ENCODE measurements at places on chromosomes 5 and 9.

GRCh38 chr9:83623679-83624076 lies 735 bp downstream of the IDNK start:
- DNase-seq, result no peak

- DNase-seq, result no peak
Observed at GRCh38 chr5:158058208-158059120, 199.5 kb upstream of the CLINT1 start.

DNA sequence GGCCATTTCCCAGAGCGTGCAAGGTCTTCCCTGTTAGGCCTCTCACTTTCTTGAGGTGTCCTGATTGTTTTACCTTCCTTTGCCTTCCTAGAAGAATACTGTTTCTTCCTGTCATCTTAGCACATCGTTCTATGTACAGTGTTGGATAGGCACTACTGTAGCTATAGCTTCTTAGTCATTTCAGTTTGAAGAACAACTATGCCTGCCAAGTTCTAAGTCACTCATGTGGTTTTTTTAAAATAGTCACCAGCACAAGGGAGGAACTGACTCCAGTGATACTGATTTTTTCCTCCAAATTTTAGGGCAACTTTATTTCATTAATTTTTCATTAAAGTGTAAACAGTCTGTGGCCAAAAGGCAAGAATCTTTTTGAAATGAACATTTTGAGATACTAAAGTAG lies 122.4 kb upstream of the NR5A1 start:
- no peak for DNase-seq

- DNase-seq, result no peak
Observed at GRCh38 chr5:141602606-141603005, 16.2 kb downstream of the DIAPH1 start.

DNA sequence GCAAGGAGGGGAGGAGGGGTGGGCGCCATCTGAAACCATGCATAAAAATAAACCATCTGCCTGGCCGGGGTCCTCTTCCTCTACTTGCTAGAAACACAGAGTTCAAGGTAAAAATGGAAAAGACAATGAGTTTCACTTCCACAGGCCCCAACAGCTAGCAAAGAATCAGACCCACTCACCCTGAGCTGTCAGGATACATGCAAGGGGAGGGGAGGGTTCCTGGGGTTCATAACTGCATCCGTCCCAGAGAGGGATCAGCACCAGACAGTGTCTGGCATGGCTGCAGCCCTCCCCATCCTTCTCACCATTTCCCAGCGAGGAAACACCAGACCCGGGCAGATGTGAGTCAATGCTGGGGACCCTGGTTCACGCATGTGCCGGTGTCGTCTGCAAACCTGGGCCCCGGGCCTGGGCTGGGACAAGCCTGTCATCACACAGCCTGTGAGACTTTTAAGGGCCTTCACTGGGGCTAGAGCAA lies 55.4 kb downstream of the SEMA4D start:
- DNase-seq, result no peak

- no peak for DNase-seq
Observed at GRCh38 chr5:34756781-34757624, 82.0 kb upstream of the TTC23L start.

DNA sequence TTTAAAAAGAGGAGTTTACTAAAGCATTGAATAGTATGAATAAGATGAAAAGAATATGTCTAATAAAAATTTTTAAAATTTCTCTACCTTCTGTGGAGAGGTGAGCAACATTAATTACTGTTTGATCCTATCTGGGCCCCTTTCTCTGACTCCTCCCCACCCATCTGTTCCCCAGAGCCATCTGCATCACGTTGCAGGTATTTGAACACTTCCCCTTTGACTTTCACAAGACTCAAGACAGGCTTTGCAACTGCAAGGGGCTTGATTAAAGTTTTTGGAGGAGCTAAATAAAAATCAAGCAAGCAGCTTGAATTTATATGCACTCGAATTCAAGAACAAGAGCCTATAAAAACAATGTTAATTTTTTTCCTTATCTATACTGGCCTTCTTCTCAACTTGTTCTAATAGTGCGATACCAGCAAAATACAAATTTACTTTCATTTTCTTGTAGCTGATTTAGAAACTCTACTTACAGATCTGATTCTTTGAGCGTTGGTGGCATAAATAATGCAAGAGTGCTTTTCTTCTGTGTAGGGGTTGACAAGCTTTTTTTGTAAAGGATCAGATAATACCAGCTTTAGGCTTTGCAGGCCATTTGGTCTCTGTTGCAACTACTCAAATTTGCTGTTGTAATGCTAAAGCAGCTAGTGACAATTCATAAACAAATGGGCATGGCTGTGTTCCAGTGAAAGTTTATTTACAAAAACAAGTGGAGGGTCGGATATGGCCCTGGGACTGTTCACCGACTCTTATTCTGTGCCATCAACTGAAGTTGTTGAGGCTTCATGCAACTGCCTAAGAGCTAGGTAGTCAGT lies 21.2 kb downstream of the TXNDC8 start:
- DNase-seq, result no peak

- no peak for DNase-seq
Observed at GRCh38 chr5:109739741-109740728, 50.3 kb downstream of the MAN2A1 start.

GRCh38 chr9:113227436-113227835 lies 6.1 kb downstream of the SLC31A1 start:
- DNase-seq, result no peak

- no peak for DNase-seq
Observed at GRCh38 chr9:104743376-104743985, 4.0 kb upstream of the NIPSNAP3A start.
